ENCODE measurements at places on chromosomes 2 and 18.

- DNase-seq: no peak
Observed at GRCh38 chr2:179435000-179435399, 170.4 kb upstream of the SESTD1 start.

DNA sequence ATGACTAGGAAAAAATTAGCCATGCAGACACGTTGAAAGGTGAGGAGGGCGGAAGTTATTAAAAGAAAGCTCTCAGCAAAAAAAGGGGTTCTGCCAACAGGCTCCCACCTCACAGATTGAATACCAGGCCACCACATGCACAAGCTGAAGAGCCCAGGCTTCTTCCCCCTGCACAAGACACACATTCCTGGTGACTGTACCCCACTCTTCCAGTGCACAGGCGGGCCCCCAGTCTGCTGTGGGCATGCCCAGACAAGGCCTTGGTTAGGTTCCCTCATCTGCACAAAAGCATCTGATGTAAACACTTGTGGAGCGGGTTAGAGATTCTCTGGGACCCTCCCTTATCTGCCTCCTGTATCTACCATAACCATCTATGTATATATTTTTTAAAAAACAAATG, 81.7 kb downstream of the AGPS start:
- DNase-seq: no peak

GRCh38 chr2:170747921-170748320, 22.3 kb upstream of the ERICH2 start:
- DNase-seq: no peak

GRCh38 chr2:58067001-58067400, 20.4 kb downstream of the VRK2 start:
- DNase-seq: no peak

- DNase-seq: no peak
Observed at GRCh38 chr2:73415906-73416305, 30.3 kb downstream of the ALMS1 start.

GRCh38 chr2:161223139-161223732, 63.0 kb downstream of the TANK start:
- DNase-seq: no peak

- no peak for DNase-seq
Observed at GRCh38 chr2:189233527-189233926, 54.0 kb upstream of the COL5A2 start.

DNA sequence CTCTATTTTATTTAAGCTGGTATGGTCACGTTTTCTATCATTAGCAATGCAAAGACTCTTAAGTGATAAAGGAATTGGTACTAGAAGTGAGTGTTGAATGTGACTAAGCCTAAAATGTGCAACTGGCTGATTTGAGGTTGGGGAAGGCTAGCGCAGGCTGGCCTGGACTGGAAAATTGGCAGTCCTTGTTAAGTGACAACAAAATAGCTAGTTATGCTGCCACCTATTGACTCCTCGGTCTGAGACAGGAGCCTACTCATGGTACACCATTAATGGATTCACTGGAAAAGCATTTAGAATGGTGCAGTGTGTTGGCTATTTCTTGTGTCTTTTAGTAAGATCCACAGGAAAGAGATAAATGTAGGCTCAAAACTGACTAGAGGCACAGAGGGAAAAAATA, 5.7 kb upstream of the WIPF1 start:
- no peak for DNase-seq

GRCh38 chr18:34965566-34965965, 75.6 kb upstream of the MAPRE2 start:
- DNase-seq: no peak

DNA sequence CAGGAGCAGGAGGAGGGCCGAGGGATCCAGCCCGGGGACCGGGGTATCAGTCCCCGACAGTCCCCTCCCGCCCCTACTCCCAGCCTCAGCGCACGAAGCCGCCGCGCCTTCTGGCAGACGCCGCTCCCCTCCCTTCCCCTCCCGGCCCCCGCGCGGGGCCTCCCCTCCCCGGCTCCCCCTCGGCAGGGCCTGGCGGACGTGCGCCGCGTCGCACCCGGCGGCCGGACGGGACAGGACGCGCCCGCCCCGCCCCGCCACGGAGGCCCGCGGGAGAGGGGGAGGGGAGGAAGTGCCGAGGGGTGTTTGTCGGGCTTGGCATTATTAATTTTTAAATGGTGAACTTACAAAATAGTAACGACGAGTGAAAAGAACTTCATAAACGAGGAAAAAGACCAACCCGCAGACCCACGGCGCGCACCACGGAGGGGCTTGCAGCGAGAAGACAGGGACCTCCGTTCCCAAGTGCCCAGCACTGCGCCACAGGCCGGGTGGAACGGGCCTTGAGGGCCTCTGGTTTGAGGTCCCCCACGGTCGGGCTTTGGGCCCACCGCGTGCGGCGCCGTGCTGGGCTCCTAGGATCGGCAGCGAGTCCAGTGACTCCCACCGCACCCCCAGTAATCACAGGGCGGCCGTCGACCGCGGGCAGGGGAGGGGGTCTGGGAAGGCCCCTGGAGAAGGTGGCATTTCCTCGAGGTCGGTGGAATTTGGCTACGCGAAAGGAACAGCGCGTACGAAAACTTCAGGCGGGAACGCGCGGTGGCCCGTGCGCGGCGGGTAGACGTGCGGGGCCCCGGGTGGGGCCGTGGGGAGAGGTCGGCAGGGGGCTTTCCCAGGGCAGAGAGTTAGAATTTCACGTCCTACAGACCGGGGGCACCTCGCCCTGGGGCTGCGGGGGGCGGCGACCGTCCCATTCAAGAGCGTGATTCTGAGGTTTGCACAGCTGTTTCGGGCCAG, 954 bp upstream of the CTDSP1 start:
- no peak for DNase-seq

GRCh38 chr2:120771111-120771780, 35.6 kb downstream of the GLI2 start:
- no peak for DNase-seq

DNA sequence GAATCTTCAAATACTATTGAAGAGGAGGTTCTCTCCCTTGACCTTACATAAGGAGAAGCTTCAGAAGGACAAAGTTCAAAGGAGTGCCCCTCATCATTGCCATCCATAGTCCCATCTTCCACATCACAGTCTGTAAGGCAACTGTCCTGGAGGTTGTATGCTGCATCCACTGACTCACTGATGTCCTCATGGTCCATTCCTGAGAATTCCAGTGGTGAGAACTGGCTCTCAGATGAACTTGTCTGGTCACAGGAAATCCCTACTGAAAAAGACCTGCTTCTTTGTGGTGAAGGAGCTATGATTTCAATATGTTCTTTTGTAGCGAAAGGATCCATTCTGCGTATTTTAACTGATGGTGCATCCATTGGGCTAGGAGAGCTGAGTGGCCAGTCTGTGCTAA, 52.2 kb downstream of the EIF2AK3 start:
- DNase-seq: no peak

GRCh38 chr2:151695778-151696177, 38.5 kb downstream of the NEB start:
- no peak for DNase-seq

GRCh38 chr2:205175831-205176230, 506.5 kb upstream of the NRP2 start:
- no peak for DNase-seq

DNA sequence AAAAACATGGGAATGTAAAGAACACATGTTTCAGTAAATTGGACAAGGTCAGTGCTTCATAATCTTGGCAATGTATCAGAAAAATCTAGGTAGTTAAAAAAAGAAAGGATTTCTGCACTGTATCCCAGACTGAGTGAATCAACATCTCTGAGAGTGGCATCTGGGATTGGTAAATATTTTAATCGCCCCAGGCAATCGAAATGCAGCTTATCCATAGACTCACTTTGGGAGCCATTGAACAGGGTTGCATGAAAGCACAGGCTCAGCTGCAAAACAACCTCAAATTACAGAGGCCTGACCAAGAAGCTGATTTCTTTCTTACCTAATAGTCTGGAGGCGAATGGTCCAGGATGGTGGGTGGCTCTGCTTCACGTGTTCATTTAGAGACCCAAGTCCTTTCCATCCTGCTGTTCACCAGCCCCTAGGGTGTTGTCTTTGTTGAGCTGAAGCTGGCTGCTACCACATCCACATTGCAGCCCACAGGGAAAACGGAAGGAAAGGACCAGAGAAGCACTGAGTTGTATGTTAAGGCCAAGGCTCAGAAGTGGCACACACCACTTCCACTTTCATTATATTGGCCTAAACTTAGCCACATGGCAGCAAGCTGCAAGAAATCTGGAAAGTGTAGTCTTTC, 59.0 kb downstream of the MOGAT1 start:
- no peak for DNase-seq

- DNase-seq: no peak
Observed at GRCh38 chr2:26516781-26517180, 38.9 kb upstream of the OTOF start.

GRCh38 chr2:9100080-9100876, 96.8 kb upstream of the MBOAT2 start:
- no peak for DNase-seq

DNA sequence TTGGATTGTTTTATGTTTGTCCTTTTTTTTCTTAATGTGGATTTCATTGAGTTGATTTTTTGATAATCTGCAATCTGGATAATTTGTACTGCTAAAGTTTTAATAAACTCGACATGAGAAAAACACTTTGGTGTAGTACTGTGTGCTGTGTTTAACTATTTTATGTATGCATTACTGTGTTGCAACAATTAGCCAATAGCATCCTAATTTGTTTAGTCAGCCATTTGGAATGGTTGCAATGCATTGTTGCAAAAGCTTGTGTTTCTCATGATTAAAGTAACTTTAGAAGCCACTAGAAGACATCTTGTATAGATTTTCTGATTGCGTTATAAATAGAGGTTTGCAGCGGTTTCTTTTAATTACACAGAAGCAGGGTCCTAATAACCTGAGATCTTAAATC, 53.5 kb downstream of the PPIG start:
- no peak for DNase-seq

GRCh38 chr2:229412686-229413085, 141.6 kb upstream of the PID1 start:
- DNase-seq: no peak

DNA sequence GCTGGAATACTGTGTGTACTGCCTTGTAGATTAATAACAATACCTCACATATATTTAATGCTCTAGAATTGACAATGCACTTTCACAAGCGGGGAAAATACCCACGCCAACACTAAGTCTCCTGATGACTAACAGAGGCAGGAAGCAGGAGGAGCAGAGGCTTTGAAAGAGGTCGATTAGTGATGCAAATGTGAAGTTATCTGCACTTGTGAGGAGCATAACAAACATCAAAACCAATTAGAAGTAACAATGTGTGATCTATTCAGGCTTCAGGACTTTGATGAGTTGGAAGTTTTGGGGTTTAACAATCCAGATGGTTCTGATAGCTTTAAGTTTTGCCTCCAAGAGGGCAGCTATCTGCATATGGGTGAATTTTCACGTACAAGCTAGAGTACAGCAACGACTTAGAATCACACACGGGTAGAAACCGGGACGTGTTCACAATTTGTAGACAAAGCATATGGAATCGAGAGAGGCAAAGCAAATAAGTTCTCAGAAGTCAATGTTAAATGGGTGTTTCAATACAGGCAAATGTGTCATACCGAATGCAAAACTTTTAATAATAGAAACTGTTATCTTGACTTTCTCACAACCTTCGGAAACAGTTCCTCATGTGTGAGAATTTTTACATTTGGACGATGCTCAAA, 114.5 kb downstream of the METTL8 start:
- DNase-seq: no peak

DNA sequence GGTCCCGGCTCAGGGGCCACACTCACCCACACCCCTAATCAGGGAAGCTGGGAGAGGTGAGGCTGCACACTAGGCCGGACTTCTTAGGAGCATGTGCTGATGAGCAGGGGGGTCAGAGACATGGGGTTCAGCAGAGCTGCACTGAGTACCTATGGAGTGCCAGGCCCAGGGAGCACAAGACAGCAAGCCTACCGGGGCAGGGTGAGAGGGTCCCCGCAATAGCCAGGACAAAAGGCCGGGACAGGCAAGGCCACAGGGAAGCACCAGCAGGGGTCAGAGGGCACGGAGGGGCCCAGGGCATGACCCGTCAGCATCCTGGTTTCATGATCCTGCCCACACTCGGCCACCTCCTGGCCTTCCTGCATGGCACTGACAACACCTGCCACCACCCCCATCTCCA, 73.5 kb downstream of the TNS1 start:
- no peak for DNase-seq

DNA sequence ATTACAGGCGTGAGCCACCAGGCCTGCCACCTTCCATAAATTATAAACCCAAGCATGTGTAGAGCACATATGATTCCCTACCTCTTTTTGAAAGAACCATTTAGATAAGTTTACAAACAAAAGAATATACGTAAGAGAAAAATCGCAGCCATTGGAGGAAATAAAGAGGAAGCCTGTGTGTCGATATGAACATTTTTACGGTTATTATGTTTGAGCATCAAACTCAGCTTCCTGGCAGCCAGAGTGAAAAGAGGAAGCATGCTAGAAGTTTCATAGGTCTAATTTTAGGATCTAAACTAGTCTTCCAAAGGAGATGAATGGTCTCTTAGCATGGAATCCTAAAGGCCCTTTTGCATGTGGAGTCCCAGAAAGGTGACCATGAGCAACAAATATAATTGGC, 104.3 kb downstream of the PLB1 start:
- DNase-seq: no peak

DNA sequence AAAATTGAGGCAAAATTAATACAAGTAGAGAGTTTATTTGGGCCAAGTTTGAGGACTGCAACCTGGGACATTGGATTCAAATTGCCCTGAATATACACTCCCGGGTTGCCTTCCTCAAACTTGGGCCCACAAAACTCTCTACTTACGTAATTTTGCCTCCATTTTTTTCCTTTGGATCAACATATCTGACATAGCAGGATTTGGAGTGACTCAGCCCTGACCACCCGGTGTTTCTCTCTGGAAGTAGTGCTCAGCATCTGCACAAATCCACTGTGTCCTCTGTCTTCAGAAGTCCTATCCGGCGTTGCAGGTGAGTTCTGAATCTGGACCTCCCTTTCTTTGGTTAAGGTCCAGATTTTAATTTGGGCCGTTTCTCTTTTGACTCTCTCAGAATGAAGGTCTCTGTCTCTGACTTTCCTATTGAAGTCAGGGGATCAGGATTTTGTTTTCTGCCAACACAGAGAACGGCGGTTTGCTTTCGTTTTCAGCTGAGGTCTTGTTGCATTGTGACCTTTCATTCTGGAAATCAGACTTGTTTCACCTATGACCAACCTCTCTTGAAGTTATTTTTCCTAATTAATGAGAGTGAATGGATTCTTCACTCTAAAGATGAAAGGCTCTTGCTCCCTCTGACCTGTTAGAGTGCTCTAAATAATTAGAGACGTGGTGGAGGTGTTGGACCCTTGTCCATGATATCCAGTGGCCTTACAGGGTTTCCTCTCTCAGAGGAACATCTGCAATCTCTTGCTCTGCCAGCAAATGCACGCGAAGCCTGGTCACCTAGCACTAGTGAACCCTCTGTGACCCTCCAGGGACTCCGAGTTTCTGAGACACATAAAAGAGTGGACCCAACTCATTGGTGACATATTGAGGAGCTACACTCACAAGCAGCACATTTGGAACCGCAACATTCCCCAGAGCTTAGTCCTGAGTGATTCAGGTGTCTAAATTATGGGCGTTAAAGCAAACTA, 13.6 kb downstream of the TCF23 start:
- DNase-seq: no peak

GRCh38 chr2:174628528-174629169, 31.0 kb upstream of the WIPF1 start:
- DNase-seq: no peak

Measured in NT2/D1 (cell line).